NCI-H1092 treated with DMSO at 0.1 percent for 48 hours (cell line): ENCODE measurements at places on chromosomes 7 and 10.

GRCh38 chr10:128642502-128642901 lies 516.3 kb upstream of the MKI67 start:
- DNase-seq, result no peak

GRCh38 chr7:155521007-155521742 lies 25.2 kb downstream of the CNPY1 start:
- DNase-seq, result no peak

DNA sequence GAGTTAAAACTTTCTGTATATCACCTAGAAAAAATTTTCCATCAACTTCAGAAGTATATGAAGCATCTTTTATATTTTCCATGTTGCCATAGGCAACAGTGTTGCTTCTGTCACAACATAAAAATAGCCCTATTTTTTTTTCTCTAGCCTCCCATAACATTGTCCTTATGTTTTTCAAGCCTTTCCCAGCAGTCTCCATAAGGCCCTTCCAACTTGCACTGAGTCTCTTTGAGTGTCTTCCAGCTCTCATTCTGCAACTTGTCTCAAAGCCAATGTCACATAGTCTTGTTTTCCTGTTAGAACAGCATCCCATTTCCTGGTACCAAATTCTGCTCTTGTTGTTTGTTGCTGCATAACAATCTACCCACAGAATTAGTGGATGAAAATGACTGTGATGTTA lies 1055.5 kb upstream of the GHITM start:
- DNase-seq, result no peak

DNA sequence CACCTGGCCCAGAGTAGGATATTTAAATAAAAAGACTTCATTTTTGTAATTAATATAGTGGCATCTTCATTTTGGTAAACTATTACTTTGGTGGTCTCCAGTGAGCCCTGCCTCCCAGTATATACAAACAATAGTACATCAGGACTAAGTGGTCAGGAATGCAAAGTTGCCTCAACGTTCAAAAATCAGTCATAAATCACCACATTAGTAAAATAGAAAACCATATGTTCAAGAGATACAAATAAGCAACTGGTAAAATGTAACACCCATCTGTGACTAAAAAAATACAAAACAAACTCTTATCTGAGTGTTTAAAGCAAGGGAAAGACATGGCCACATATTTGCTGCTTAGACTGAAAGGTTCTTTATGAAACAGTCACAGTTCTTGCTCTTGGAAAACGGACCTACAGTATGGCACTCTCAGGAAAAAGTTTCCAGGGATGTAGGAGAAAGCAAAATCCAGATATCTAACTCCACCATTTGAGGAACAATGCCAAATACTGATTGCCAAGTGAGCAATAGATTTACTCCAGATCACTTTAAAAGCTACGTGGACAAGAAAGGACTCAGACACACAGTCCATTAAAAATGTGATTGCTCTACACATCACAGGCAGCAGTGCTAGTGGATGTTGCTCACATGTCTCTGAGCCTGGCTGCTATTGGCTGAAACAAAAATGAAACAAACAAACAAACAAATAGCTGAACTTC lies 15.1 kb upstream of the RHOBTB1 start:
- no peak for DNase-seq
